ENCODE measurements at places on chromosomes 4 and X.

- peak; percentile 48 for DNase-seq
Measured at GRCh38 chrX:101452056-101452455, 33.2 kb upstream of the ARMCX4 start.

- no peak for DNase-seq
Measured at GRCh38 chrX:100090931-100091330, 319.1 kb downstream of the PCDH19 start.

DNA sequence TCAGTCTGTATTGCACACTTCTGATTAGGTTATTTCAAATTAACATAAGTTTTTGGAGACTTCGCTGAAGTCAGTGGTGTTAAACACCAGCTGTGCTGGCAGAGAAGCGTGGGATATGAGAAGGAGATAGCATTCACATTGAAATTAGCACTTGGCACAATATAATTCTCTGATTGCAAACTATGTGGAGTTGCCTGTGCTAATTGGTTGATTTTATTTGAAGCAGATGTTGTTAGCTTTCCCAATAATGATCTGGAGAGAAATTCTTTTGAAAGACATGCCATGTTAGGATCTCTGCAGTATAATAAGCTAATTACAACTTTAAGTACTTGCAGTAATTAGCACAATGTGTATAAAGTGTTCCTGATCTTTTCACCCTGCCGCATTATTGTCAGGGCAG is 367.4 kb upstream of the ARX start:
- no peak for DNase-seq

GRCh38 chr4:26762650-26763049 is 98.0 kb upstream of the STIM2 start:
- no peak for DNase-seq
